ENCODE measurements at places on chromosomes 4 and X.

GRCh38 chr4:169208516-169208915 is 62.2 kb downstream of the SH3RF1 start:
- DNase-seq: no peak

DNA sequence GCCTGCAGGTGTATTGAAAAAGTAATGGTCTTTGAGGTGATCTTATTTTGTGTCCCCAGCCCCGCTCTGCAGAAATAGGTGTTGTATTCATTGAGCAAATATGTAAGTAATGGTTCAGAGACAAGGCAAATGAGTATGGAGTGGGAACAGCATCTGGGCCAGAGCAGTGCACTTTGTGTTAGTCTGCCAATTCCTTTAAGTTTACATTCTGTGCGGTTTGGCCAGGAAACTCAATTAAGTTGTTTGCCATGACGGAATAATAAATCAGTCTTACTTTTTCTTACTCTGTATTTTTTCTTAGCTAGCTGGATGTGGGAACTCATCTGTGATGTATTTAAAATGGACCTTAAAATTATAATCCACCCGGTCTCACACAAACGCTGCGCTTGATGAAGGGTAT is 12.6 kb downstream of the DCLK2 start:
- DNase-seq: no peak

DNA sequence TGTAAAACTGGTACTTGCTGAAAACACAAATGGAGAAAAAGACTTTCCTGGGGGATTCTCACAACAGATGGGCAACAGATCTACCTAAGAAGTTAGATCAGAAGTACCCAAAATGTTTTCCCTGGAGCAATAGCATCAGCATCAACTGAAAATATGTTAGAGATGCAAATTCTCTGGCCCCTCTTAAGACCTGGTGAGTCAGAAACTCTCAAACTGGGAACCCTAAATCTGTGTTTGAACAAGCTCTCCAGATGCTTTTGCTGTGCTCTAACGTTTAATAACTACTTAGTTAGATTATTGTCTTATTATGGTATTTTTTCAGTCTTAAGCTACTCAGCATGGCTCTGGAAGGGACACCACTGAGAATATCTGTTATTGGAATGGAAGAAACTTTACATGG is 55.2 kb upstream of the TRPC3 start:
- no peak for DNase-seq

DNA sequence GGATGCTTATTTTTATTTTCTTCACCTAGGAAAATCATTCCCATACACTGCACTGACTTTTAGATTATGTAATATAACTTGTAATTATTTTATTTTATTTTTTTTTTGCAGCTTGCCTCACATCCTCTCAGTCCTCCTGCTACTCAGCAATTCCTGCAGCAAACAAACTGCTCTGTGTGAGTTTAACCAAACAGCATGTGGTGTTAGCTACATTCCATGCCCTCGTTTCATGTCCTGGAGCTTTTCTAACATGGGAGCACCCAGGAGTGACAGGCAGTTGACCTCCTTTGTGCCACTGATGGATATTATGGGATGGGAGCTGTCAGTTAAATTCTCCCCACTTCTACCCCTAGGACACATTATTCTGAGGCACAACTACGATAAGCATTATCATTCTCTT is 24.8 kb downstream of the CXCL1 start:
- no peak for DNase-seq

- no peak for DNase-seq
These were observed 41.6 kb downstream of the TIGD2 start for GRCh38 chr4:89152972-89153371.

DNA sequence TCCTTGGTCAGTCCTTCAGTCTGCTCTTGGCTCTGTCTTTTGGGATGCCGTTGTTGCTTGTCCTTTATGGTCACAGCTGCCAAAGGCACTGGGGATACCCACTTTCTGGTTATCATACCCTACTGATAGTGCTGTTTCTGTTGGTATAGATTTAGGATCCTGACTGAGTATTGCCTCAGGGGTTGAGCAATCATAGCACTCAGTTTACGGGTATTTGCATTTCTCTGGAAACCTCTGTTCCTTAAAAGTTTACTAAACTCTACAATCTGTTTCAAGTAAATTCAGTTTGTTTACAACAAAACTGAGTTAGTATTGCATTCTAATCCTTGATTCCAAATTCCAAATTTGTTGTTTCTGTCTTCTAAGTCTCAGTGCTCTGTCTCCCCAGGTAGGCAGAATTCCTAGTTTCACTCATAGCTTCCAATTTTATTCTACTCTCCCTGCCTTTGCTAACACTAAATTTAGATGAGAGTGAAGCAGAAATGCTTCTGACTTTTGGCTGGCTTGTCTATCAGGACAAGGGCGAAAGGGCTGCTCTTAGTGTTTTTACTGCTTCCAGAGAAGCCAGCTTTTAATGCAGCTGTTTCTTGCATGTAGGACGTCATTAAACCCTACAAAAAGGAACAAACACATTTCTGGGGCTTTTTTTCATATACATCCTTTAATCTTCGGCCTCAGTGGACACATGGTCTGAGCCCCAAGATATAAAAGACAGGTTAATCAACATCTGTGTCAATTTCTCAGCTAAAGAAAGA is 17.2 kb upstream of the TET2 start:
- DNase-seq: no peak

DNA sequence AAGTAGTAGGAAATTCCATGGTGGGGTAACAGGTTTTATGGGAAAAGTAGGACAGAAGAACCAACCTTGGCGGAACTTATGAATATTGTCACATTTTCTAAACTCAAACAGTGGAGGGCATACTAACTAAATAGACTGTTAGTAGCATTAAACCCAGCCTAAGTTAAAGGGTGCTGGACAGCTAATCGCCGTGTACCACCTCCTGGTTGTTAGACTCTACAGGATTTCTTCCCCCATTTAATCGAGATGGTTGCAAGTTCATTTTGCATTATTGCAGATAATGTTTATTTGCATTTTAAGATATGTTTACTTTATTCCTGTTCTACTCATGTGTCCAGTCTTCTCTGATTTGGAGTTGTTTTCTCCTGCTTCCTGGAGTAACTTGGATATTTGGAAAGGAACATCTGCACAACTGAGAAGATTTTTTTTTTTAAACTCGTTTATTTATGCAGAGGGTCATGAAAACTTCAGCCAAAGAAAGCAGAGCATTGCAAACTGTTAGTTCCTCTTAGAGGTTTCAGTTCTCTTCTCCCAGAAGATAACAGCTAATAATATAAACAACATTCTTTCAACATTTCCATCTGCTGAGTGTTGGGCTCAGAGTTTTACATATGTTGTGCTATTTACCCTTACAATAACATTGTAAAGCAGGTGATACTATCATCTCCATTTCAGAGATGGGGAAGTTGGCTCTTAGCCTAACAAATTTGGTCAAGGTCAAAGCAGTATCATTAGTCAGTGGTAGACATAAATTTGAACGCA is 51.5 kb upstream of the TBC1D9 start:
- DNase-seq: peak; percentile 73

DNA sequence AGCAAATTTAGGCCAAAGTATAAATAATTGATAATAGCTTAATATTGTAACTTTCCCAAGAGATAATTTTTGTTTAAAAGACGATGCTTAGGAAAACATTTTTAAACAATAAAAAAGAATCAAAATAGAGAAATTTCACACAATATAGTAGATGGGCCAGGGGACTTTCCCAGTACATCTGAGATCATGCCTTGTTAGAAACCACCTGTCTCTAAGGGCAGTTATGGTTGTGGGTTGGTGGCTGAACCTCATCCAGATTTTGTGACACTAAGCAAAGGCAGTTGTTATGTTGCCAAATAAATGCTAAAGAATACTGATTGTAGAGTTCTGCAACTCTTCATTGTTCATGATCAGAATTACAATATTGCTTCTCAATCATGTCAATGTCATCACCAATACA is 270.6 kb downstream of the BANK1 start:
- peak; percentile 25 for DNase-seq

DNA sequence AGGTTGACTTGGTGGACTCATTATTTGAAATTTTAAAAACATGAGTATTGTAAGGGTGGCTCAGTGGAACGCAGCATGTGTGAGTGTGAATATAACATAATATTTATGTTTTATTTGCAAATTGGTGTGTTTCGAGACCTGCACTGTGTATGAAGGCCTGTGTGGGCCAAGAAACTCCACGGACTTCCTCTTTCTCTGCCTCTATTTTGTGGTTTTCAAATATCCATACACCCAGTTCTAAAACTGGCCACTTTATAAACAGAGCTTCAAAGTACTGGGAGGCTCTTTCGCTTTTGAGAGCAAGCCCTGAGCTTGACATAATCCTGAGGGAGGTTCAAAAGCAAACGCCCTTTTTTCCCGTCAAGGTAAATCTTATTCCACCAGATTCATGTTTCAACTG is 187.7 kb downstream of the GPAT3 start:
- no peak for DNase-seq

- DNase-seq: peak; percentile 92
These were observed 5.4 kb upstream of the SH3BP2 start for GRCh38 chr4:2787230-2788100.

DNA sequence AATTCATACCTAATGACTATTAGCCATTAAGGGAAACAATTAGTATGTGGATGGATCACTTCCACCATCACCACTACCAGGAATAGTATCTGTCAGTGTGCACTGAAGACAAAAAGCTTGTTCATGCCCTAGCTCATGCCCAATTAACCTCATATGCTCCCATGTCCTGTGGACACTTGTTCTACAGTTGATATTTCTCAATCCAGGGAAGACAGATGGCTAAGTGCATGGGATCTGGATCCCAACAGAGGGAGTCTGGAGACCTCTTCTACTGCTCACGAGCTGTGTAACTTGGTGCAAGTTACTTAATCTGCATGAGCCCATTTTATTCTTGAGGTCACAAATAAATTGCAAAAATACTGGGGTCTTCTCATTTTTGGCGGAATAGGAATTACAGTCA is 23.7 kb downstream of the AMOT start:
- no peak for DNase-seq

GRCh38 chr4:86657382-86657781 is 63.3 kb downstream of the PTPN13 start:
- peak; percentile 31 for DNase-seq

GRCh38 chrX:118928151-118928550 is 46.3 kb upstream of the LONRF3 start:
- DNase-seq: no peak

- peak; percentile 75 for DNase-seq
These were observed 2.9 kb downstream of the UGT8 start for GRCh38 chr4:114601304-114602052.

- no peak for DNase-seq
These were observed 5.2 kb downstream of the CDK16 start for GRCh38 chrX:47223476-47224250.

GRCh38 chrX:128051526-128051925 is 677 bp downstream of the ACTRT1 start:
- DNase-seq: no peak

DNA sequence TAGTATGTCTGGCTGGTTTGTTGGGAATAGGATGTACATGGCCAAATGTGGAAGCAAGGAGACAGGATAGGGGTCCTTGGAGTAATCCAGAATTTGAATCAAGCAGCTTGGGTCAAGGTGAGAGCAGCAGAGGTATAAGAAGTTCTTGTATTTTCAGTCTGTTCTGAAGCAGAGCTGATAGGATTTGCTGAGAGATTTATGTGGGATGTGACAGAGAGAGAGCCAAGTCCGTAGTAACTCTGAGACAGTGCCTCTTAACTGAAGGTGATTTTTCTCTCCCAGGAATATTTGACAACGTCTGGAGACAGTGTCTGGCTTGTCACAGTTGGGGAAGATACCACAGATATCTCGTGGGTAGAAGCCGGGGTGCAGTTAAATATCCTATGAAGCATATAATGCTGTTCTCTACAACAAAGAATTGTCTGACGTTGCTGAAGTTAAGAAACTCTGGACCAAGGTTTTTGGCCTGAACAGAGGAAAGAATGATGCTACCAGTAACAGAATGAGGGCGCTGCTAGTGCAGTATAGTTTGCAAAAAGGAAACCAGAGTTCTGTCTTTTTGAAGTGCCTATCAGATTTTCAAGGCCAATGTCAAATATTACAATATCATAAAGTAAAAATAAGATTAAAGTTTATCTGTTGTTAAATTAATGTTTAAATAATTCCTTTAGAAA is 184.0 kb downstream of the ARHGAP24 start:
- DNase-seq: no peak

- no peak for DNase-seq
These were observed 43.2 kb downstream of the PALLD start for GRCh38 chr4:168540086-168540485.

- DNase-seq: no peak
These were observed 20.5 kb downstream of the NOP14 start for GRCh38 chr4:2942532-2943363.

- no peak for DNase-seq
These were observed 121.8 kb downstream of the SPCS3 start for GRCh38 chr4:176441594-176441993.

- no peak for DNase-seq
These were observed 25.6 kb downstream of the FHDC1 start for GRCh38 chr4:152961773-152962115.

GRCh38 chr4:46980851-46981250 is 12.5 kb downstream of the GABRA4 start:
- DNase-seq: no peak

DNA sequence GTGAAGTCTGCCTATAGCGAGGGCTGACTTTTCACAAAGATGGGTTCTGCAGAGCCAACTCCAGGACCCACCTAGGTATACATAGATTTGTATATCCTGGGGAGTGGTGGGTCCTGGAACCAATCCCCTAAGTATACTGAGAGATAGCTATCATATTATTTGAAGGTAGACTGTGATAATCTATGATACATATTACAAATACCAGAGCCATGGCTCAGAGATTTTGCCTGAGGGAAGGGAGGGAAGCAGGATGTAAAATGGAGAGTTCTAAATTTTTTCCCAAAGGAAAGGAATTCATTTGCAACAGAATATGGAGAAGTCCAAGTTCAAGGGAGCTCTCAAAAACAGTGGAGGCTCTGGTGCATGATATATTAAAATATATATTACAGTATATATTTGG is 7.2 kb downstream of the TCEAL3 start:
- DNase-seq: no peak

GRCh38 chrX:101682723-101683122 is 23.1 kb upstream of the ARMCX2 start:
- no peak for DNase-seq

DNA sequence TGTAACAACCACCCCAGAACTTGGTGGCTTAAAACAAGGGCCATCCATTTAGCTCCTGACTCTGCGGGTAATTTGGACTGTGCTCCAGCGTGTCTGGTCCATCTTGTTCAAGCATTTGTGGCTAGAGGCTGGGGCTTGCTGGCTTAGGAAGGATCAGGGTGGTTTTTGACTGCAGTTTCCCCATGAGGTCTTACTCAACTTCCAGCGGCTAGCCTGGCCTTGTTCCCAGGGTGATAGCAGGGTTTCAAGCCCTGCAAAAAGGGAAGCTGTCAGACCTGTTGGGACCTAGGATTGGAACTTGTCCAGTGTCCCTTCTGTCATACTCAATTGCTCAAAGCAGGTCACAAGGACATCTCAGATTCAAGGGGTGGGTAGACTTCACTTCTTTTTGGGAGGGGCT is 205.9 kb downstream of the STIM2 start:
- no peak for DNase-seq

DNA sequence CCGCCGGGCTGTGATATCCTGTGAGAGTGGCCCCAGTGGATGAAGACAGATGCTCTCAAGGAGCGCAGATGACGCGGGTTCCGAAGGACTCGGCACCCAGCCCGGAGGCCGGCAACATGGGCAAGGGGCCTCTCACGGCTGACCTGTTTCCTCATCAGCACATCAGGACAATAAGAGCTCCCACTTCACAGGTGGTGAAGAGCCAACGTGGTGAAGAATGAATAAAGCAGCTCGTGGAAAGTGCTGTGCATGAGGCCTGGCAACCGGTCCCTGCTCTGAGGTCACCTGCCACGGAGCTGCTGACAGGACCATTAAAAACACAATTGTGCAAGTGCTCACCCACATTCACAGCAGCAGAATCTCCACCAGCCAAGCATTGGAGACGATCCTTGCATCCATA is 22.9 kb downstream of the ABLIM2 start:
- DNase-seq: no peak

Measured in GM12865 (cell line).